ENCODE measurements at places on chromosomes 2 and 18.

DNA sequence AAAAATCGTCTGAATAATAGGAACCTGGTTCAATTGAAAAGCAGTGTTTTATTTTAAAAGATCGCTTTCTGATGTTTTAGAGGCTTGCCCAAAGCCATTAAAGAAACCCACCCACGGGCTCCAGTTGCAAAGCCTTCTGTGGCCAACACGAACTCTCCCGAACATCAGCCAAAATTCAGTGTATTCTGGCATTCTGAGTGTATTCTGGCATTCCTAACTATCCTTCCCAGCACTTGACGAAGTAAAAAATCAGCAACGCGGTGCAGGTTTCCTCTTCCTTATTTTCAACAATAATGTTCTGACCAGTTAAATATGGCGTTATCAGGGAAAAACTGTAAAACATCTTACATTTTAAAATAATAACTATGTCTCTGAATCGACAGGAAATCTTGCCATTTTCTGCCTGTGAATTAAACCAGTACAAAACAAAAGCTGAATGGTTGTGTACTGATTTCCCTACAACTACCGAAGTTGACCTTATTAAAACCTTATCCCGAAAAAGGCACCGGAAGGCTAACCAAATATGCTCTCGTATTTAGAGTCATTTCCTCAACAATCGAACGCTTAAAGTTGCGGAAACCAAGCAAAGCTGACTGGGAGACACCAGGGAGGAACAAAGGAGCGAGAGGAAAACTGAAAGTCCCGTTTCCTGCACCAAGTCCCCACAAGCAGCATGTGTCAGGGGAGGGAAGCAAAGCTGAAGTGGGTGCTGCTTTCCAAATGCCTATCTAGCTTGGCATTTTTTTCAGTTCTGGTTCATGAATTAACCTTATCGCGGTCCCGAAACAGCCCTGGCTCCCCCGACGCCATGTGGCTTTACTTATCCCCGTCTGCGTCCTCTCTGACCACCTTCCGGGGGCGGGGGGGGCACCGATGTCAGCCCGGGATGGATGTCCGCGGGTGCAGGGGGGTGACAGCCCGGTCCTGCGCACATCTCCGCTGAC, 44.3 kb downstream of the ZNF516 start:
- no peak for DNase-seq

DNA sequence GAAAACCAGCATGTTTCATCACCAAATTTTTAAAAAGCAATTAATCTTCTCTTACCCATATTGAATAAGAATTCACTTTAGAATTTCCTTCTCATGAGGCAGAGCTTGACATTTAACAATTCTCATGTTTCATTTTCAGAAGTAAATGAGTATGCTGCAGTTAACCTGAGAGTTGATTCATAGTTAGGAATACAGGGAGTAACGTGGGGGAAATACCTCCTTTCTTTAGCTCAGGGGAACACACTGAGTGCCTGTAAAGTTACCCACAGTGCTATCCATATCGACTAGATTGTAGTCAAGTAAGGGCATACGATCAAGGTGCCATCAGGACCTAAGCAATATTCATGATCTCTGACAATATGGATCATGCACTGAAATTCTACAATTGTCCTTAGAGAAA, 38.9 kb upstream of the ATIC start:
- DNase-seq, result no peak

GRCh38 chr2:235630718-235631296, 137.0 kb downstream of the AGAP1 start:
- no peak for DNase-seq

DNA sequence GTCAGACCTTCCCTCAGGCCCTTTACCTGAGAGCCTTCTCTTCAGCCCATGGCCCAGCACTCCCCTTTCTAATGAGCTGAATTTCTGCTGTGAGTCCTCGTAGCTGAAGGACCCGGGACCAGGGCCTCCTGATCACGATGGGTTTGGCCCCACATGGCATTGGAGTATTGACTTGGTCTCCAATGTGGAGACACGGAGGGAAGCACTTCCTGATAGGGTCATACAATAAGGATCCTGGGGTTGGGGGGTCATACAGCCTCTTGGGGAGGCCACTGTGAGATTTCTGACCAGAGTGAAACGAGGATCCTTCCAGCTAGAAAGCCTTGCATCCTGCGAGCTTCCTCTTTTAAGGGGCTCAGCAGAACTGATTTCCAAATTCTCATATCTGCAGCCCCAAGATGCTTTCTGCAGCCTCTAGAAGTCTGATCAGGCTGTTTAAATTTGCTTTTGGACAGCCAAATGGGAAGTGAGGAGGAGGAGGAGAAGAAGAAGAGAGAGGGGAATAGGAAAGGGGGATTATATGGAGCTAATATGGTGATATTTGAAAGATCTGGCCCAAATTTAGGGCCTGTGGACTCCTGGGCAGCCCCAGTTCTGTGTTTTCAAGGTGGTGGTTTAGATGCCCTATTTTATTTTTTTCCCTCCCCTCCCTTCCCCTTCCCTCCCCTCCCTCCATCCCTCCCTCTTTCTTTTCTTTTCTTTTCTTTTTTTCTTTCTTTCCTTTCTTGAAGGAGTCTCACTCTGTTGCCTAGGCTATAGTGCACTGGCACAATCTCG, 38.9 kb downstream of the RHOB start:
- no peak for DNase-seq

GRCh38 chr2:44706681-44707553, 234.6 kb upstream of the SIX3 start:
- no peak for DNase-seq

GRCh38 chr2:190468814-190469569, 60.8 kb downstream of the MFSD6 start:
- peak; percentile 76 for DNase-seq

DNA sequence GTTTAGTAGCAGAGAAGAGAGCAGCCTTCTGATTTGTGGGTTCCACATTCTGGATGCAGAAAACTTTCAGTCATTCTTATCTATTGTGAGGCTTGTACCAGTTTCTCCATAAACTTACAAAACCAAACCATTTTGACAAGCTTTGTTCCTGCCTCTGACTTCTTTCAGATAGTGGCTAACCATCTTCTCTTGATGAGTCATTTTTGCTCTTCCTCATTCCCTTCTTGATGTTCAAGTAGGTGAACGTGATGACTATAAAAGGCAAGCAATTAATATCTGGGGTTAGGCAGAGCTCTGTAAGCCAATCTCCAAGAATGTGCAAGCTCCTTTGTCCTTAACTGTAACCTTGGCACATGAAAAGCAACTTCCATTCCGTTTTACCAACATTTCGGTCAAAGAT, 2083.1 kb upstream of the PIK3C3 start:
- DNase-seq, result no peak

- DNase-seq, result no peak
These were observed 69.4 kb downstream of the TXNL1 start for GRCh38 chr18:56568986-56569385.

DNA sequence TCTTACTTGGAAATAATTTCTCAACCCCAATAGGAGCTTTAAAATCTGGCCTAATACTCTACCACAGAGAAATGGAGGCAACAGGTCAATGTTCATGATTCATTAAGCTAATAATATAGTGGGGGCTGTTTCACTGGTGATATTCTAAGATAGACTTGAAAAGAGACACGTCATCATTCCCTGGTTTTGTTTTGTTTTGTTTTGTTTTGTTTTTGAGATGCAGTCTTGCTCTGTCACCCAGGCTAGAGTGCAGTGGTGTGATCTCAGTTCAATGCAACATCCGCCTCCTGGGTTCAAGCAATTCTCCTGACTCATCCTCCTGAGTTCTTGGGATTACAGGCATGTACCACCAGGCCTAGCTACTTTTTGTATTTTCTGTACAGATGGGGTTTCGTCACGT, 37.5 kb upstream of the SOS1 start:
- DNase-seq, result no peak
